ENCODE measurements at places on chromosomes 11 and 22. TPM values are rescaled to one million over a fixed set of nuclear protein-coding genes. Genes with fewer than 3 reads are reported as not detected.

- peak; percentile 43 for DNase-seq
These were observed 3.9 kb upstream of the VSIG10L2 start for GRCh38 chr11:125941619-125942611.

DNA sequence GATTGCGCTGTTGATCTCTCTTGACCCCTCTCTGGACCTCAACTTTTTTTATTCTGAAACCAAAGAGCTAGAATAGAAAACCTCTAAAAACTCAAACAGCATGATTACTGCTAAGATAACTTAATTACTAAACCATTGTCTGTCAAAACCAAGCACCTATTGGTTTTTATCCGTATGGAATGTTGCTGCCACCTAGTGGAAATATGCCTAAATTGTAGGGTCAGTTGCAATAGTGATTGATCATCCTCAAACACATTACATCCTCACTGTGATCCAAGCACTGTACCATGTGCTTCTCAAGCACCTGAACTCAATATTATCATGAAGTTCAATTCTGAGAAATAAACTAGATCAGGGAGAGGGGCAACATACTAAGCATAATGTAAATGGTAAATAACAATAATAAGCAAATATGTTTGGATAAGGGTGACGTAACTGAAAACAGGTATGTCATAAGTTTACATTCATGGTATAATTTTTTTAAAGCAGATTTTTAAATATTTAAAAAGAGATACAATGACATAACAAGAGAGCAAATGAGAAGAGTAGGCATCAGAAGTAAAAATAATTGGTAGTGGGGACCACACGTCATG lies 3.8 kb upstream of the OR5A2 start:
- DNase-seq = peak; percentile 14

DNA sequence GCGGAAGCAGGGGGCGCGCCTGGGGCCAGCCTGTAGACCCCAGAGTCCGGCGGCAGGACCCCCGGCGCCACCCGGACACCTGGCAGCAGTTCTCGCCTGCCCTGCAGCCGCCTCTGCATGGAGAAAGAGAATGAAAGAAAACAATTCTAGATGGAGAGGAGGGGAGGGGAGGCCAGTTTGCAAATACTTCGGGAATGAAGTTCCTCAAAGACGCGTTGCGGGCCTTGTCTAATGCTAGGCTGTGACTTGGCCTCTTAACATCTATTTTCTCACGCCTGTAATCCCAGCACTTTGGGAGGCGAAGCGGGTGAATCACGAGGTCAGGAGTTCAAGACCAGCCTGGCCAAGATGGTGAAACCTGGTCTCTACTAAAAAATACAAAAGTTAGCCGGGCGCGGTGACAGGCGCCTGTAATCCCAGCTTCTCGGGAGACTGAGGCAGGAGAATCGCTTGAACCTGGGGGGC lies 2.1 kb upstream of the BARX2 start:
- DNase-seq = no peak

- DNase-seq = no peak
These were observed 3.3 kb upstream of the KCNJ11 start for GRCh38 chr11:17391493-17392355.

GRCh38 chr11:82049199-82049598 lies 684.5 kb downstream of the FAM181B start:
- DNase-seq = no peak

DNA sequence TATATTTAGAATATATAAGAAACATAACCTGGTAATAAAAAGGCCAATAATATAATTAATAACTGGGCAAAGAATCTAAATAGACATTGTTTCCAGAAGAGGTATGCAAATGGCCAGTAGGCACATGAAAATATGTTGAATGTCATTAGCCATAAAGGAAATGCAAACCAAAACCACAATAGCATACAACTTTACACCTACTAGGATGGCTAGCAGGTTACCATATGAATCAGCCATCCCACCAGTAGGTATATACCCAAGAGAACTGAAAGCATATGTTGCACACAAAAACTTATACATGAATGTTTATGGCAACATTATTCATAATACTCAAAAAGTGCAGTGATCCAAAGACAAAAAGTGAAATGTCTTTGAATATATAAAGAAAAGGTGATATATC lies 2.7 kb upstream of the OR2D2 start:
- no peak for DNase-seq

Gene TREH
- total RNA-seq = not detected

- DNase-seq = no peak
These were observed 39.7 kb downstream of the FAT3 start for GRCh38 chr11:92264350-92264749.

Gene OR6T1
- total RNA-seq = not detected

DNA sequence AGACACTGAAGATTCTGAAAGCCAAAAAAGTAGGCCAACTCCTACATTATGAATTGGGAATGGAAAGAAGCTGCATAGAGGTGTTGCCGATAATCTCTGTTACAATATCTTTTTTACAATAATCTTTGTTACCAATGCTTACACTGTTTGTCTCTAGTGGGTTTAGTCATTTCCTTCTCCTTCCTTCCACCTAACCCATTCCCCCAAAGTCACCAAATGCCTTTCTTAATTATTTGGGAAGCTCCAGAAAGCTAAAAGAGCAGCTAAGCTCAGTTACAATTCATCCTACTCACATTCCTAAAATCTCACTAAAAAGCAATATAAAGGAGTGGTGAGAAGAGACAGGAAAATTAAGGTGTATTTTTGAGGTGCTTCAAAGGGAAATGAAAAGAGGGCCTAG lies 313.7 kb downstream of the SWAP70 start:
- DNase-seq = no peak

DNA sequence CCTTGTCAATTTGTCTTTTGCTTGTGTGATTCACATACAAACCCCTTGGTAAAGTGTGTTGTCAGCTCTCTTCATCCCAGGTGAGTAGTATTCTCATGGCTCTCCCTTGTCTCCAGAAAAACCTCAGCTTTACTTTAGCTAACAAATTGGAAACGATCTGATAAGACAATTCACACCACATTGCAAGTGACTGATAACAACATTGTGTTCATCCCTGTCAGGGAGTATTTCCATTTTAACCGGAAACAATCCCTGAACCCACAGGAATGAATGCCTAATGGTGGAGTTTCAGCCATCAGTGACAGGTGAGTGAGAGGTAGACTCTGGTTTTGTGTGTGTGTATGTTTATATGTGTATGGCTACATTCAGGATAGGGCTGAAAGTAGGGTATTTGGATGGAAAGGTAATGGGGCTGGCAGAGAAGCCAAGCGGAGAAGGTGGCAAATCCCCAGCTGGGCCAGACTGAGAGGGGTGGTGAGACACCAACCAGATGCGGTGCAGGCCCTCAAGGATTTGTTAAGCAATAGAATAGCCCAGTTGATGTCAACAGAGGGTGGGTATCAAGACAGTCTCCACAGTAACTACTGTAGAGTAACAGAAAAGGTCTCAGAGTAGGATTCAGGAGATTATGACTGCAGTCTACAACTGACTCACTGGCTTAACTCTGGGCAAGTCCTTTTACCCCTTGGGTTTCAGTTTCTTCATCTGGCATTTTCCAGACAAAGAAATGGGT lies 7.6 kb downstream of the LRRC51 start:
- DNase-seq = no peak

Gene DNAJB13
- total RNA-seq = not detected

GRCh38 chr22:49012712-49013395 lies 814.8 kb downstream of the BRD1 start:
- no peak for DNase-seq

DNA sequence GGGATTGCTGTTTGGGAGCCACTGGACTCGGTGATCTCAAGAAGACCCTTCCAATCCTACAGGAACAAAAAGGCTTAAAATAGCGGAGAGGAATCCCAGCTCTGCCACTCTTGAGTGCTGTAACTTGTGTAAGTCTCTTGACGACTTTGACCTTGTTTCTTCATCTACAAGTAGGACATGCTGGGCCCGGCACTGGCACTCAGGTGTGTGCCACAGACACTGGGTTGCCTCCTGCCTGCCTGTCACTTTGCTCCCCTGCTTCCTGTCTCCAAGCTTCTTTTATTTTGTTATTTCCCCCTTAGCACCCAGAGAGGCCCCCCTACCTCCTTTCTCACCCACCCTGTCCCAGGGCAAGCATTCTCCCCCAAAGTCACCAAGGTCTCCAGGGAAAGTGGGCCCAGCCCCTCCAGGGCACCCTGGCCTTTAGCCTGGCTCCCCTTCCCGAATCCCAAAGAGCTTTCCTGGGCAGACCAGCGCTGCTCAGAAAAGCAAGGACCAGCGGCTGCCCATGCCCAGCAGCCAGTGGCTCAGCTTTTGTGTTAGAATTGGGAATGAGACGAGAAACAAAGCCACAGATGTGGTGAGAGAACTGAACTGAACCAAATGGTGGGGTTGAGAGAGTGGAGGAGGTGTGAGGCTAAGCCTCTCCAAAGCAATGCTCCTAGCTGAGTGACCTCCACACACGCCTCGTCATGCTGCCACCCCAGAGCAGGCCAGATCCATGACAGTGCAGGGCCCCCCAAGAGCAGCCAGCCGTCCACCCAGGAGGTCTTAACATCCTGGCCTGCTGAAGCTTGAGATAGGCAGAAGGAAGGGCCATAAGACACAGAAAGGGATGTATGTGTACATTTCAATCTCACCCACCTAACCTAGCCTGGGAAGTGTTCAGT lies 4.5 kb downstream of the TRIM29 start:
- DNase-seq = no peak

GRCh38 chr11:63793161-63793560 lies 20.1 kb upstream of the SPINDOC start:
- no peak for DNase-seq

Gene DERL3
- total RNA-seq = 1.6 TPM

DNA sequence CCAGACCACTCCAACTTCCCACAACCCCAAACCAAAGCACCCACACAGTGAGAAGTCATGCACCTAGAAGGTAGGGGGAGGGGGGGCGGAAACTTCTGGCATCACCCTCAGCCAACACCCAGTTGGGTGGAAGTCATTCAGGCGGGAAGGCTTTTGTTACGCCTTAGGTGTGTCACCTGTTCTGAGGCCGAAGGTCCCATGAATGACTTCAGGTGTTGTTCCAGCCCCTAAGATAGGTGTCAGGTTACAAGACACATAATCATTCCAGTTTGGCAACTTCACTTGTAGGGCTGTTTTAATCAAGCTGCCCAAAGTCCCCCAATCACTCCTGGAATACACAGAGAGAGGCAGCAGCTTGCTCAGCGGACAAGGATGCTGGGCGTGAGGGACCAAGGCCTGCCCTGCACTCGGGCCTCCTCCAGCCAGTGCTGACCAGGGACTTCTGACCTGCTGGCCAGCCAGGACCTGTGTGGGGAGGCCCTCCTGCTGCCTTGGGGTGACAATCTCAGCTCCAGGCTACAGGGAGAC lies at the start of gene TMPRSS4:
Gene TMPRSS4 (plus strand): TSS at position 325 of the 528 bp plus-strand sequence. CDS start 225 bp downstream, outside the sequence.
- no peak for DNase-seq

DNA sequence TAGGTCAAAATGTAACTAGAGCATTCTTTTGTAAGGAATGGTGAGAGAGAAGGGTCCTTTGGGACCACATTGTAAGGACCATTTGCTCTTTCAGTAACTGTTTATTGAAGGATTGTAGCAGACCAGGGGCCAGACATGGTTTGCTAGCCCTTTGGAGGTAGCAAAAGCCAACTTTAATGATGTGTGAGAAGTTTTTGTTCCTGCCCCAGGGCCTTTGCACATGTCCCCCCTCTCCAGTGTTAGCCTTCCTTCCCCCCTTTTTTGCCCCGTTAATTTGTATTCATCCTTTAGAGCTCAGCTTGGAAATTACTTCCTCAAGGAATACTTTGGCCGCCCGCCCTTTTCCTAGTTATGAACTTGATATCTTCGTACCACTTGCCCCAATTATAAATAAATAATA lies 9.0 kb downstream of the LIMK2 start:
- DNase-seq = no peak

Gene LGALS12
- 0.80 TPM for total RNA-seq

GRCh38 chr11:48108231-48109045 lies 108.2 kb upstream of the OR4B1 start:
- DNase-seq = no peak

Gene IGLL1
- not detected for total RNA-seq

GRCh38 chr11:103147627-103148026 lies 38.4 kb downstream of the DYNC2H1 start:
- DNase-seq = no peak

DNA sequence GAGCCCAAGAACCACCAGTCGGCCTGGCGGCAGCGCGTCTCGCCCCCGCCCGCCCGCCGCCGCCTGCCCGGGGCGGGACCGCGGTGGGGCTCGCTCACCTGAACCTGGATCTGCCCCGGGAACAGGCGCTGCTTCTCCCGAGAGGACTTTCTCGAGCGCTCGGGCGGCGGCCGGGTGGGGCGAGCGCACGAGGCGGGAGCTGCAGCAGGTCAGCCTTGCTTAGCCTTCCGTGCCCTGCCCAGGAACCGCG lies 133 bp downstream of the MYH9 start:
- DNase-seq = no peak

All from H4 (cell line).